ENCODE measurements at places on chromosomes 6 and 20.

DNA sequence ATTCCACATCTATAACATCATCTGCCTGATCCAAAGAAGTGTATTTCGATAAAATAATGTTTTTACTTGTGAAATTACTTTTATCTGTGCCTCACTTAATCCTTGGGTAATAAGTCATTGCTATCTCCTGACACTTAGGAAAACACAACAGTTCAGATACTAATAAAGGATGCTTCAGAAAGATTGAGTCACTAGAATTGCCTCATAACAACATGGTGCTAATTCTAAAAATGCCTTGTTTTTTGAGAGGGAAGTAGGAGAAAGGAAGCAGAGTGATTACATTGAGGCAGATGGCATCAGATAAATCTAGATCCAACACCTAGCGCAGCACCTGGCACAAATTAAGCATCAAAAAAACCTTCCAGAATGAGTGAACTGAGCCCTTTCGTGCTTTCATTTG is 69.0 kb downstream of the NCOA7 start:
- DNase-seq: no peak

DNA sequence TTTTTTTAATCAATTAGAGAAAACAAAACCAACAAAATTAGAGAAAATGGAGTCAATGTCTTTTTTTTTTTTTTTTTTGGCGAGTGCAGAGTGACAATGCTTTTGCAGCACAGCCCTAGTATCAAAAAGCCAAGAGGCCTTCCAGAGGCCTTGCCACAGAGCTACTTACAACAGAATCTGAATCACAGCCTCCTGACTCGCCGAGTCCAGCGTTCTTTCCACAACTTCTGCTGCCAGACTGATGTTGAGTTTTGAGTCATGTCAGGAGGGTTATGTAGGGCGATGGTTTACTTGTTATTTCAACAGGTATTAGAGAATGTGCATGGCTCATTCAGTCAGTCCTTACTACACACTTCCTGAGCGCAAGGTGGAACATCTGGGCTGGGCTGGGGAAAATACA is 88.6 kb downstream of the FNDC1 start:
- no peak for DNase-seq

DNA sequence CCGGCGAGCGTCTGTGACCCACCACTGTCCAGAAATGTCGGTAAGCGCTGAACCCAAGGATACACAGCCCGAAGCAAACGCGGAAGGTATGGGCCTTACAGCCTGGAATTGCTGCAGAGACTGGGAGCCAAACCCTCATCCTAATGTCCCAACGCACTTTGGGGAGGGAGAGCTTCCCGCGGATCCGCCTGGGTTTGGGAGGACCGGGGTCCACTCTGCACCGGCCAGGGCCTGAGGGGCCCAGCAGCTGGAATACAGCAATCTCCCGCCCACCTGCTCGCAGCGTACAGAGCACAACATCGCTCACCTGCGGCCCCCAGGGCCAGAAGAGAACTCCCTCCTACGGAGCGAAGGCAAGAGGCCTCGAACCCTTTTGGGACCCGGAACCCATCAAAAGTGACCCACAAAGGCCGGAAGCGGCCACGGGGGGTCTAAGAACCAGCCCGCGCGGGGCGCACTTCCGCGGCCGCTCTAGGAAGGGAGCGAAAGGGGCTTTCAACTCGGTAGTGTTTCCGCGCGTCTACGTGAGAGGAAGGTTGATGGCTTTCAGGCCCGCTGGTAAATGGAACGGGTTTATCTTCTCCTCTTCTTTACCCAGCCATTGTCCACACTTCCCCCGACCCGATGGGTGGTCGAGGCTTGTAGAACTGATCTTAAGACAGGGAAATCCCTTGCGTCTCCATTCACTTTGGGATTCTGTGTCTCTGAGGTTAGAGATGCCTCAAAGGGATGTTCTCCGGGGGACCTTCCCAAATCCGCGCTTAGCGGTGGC is at the start of gene ZSCAN12:
Gene ZSCAN12 (minus strand): TSS at position 398 of the 772 bp plus-strand sequence. CDS start 1,342 bp downstream, outside the sequence.
- DNase-seq: peak; percentile 94

- no peak for DNase-seq
Observed at GRCh38 chr20:24489193-24489592, 19.8 kb downstream of the SYNDIG1 start.

GRCh38 chr6:36760685-36761435 is 63.2 kb downstream of the RAB44 start:
- DNase-seq: no peak

GRCh38 chr20:36742558-36742957 is 3.3 kb downstream of the NDRG3 start:
- no peak for DNase-seq

DNA sequence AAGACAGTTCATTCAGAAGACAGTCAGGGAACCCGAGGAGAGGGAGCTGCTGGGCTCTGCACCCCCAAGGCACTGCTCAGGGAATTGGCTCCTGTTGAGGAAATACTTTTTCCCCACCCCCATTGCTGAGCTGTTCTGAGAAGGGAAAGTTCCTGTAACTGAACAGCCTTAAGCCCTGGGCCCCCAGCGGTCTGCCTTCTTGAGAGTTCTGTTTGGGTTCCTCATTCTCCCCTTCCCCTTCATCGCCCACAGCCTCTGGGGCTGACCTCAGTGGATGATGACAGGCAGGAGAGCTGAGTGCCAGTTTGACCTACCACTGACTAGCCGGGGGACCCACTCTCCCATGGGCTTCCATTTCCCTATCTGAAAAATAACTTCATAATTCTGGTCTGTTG is 10.7 kb downstream of the HCK start:
- no peak for DNase-seq

- no peak for DNase-seq
Observed at GRCh38 chr6:151784441-151785214, 22.9 kb upstream of the ESR1 start.

DNA sequence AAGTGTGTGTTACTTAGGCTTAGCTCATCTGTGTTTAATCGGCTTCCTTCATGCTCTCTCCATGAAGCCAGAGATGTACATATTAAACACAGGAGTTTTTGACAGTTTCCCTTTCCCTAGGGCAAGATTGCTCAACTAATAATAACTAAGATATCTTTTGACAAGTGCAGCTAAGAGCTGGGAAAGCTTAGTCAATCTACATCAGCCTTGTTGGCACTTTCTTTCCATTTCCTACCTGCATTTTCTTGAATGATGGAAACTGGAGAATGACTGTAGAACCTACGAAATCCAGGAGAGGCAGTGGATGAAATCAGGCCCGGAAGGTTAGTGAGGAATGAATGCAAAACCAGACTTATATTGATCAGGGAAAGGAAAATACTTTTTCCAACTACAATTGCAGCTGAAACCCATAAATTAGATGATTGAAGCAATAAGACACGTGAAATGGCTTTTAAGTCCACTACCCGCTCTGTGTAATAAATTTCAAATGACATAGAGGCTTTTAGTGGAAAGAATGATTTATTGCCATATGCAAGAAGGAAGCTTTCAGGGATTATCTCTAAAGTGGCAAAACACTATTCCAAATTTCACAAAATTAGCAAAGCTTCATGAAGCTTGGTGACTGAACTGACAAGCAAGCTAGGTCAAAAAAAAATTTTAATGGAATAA is 237.2 kb upstream of the ID4 start:
- DNase-seq: no peak

- no peak for DNase-seq
Observed at GRCh38 chr6:107832151-107833056, 8.3 kb upstream of the SCML4 start.

GRCh38 chr6:164947164-164947563 is 362.2 kb downstream of the C6orf118 start:
- DNase-seq: no peak

DNA sequence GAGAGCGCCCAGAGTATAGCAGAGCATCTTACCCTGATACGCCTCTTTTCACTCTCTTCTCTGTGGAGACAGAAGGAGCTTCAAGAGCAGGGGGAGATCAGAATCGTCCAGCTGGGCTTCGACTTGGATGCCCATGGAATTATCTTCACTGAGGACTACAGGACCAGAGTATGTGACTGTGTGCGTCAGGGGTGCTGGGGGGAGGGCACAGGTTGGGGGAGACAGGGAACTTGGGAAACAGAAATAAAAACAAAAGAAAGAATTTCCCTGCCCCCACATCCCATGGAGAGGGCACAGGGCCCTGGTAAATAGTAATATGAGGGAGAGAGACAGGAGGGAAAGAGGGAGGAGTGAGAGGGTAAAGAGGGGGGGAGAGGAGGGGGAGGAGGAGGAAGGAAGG is 3.0 kb upstream of the C4A start:
- DNase-seq: no peak

DNA sequence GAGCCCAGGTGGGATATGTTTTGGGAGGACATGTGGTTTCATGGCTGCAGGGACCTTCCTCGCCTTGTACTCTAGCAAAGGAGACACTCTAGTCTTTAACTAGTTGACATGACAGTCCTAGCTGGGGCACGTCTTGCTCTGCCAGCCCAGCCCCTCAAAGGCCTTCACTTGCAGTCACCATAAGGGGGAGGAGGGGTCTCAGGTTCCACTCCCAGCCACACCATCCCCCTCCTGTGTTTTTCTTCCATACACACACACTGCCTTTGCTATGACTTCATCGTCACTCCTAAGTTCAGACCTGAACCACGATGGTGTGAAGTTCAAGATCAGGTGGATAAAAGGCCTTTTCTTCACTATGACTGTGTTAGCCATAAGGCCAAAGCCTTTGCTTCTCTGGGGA is 13.5 kb downstream of the ULBP1 start:
- DNase-seq: no peak

- DNase-seq: no peak
Observed at GRCh38 chr6:17392978-17393891, at the start of gene CAP2. CAP2 (plus strand) TSS chr6:17393595; CDS start chr6:17421556, 27,961 bp downstream.

DNA sequence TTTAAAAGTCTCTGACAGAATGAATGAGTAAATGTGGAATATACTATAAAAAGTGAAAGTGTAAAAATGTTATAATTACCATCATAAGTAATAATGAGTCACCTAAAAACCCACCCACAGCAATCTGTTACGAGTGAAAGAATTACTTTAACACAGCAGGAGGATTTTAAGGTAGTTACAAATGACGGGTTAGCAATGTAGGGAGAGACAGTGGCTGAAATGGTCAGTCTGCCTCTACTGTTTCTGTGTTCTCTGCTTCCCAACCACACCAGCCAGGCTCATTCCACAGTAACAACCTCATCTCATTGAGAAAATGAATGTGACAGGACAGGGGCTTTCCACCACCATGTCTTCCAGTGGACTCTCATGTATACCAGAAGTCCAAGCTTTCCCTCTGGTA is 124.4 kb upstream of the KCNK16 start:
- DNase-seq: no peak

- no peak for DNase-seq
Observed at GRCh38 chr6:114377881-114378280, 35.1 kb upstream of the HS3ST5 start.

GRCh38 chr20:51624157-51624731 is 81.7 kb upstream of the NFATC2 start:
- DNase-seq: peak; percentile 89

GRCh38 chr20:44582311-44583025 is at the start of gene PKIG:
PKIG (plus strand) TSS chr20:44582579; CDS start chr20:44614557, 31,978 bp downstream.
- peak; percentile 48 for DNase-seq

DNA sequence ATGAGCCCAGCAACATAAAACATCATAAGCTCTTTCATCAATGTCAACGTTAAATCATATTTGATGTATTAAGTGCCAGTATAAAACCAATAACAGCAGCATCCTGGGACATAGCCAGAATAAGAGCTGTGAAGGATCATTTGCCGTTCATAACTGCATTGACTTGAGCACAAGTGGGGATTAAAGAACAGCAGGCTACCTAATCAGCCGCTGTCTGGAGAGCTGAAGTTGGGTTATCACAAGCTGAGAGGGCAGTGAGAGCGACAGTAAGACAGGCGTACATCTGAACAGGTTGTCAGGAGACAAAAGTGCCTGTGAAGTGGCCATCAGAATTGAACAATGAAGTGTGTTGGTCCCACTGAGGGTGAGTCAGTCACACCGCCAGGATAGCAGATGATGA is 269.6 kb downstream of the GRIK2 start:
- DNase-seq: no peak

DNA sequence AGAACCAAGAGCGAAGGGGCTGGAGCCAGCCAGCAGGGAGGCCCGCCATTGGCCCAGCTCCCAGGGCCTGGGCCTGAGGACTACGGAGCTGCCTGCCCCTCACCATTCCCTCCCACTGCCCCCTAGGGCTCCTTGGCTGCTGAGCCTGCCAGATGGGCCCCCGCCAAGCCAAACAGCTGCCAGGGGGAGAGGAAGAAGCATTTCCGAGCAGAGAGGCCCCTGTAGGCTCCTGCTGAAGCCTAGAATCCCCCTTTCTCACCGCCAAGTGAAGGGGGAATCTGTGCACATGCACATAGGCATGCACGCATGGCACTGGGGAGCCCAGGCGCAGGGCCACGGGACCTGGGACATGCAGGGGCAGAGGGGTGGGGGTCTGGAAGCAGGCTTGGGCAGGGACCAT is 28.5 kb upstream of the MRPS18A start:
- peak; percentile 25 for DNase-seq

DNA sequence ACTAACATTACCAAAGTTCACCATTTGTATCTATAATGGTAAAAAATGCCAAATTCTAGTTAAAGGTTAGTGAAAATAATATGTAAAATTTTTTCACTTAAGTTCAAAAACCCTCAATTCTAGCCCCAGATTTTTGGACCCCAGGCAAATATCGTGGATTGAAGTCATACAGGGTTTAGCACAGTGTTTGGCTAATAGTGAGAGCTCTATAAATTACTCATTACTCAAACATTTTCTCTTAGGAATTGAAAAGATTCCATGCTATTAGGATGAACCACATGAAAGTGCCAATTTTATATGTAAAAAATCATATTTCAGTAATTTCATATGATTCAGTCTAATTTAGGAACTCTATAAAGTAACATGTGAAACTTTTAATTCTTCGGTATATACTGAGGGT is 170.3 kb upstream of the PREP start:
- DNase-seq: no peak

DNA sequence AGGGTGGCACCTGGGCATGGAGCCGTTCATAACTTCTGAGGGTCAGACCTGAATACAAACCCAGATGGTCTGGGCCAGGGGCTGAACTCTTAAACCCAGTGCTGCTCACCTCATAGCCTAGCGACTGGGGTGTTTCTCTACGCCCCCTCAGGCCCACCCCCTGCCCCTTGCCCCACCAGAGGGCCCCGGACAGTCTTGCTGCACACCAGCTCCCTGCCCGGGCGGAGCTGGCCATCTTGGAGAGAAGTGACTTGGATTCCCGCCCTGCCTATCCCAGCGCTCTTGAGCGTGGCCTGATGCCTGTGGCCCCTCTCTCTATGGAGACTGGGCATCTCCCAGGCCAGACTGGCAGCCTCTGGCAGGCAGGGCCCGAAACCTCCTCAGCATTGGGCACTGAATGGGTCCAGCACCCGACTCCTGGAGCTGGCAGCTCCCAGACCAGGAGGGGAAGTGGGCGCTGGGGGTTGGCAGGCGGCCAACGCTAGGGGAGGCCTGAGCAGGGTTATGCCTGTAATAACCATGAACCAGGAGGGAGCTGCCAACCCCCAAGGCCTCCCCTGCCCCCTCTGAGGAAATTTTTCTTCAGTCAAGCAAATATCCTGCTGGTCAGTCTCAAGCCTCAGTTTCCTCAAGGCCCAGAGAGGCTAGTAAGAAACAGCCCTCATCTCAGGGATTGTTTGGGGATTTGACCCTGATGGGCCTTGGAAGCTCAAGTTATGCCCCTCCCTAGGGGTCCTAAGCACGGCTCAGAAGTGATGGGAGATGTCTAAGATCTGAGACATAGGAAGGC is 169.5 kb downstream of the VEGFA start:
- no peak for DNase-seq

GRCh38 chr6:149423964-149424440 is 23.9 kb downstream of the SUMO4 start:
- no peak for DNase-seq

Measured in OCI-LY7 (cell line).